ENCODE measurements at places on chromosomes 2 and 18.

DNA sequence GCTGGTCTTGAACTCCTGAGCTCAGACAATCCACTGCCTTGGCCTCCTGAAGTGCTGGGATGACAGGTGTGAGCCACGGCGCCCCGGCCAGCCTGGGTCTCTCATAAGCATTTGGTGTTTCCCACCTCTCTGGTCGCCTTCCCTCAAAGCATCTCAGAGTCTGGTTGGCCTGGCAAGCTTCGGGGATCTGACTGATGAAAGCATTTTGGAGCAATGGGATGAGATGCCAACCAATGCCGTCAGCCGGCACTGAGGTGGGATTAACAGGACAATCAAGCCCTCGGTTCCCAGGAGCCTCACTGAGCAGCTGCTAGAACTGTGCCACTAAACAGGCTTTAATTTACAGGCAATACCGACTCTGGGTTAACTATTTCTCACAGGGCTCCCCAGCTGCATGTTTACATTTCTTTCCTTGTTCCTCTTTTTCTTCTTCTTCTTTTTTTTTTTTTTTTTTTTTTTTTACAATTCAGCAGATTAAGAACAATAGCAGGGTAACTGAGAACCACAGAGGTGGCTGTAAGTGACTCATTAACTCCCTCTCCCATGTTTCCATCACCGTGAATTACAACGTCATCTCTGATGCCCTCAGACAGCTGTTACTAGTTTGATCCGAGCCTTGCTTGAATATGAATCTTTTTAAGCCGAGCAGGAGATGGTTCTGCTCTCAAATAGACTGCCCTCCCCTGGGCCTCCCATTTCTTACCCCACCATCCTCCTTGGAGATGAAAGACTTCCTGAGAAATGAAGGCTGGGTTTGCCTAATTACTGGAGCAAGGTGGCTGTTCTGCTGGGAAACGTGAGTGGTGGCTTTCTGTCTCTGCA is 37.9 kb downstream of the ODC1 start:
- DNase-seq: peak; percentile 22

DNA sequence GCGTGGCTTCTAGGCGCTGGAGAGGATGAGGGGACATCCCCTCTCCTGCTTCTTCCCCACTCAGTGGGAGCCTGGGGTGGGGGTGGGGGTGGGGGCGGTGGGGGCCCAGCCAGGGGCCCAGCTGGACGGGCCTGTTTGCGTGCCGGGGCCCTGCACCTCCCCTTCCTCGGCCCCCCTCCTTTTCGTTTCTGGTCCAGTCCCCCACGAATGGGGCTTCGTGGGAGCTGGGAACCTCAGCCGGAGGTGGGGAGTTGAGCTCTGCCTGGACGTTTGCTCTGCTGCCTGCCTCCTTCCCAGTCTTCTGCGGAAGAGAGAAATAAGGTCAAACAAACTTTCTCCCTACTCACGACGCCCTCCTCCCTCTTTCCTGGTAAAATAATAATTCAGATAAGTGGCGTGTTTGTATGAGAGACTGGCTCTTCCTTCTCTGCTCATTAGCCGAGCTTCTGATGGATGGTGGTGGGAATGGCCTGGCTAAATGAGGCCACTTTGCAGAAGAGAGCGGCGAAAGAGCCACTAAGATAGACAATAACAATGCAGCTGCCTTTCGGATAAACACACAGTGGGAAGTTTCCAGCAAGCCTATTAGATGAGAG is 782 bp downstream of the MTA3 start:
- no peak for DNase-seq

DNA sequence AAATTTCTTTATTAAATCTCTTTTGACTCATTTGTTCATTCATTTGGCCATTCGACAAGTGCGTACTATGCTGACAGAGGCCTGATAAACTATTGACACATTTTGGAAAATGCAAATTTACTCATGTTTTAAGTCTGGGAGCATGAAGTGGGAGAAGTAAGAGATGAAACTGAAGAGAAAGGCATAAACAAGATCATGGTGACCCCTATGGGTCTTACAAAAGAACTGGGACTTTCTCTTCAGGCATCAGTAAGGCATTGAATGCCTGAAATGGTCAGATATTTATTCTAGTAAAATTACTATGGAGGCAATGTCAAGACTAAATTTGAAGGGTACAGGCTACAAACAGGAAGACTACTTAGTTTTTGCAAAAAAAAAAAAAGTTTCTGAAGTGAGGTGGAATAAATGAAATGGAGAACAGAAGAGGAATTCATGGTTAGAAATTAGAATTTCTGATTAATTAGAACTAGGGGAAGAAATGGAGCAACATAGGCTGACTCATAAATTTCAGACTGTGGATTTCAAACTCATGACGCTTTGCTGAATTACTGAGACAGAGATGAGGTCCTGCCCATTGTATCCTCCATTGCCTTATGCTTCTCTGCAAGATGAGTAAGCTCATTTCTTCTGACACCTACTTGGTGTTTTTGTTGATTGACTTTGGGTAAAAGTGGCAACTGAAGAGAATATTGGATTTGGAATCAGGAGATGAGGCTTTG is 32.7 kb downstream of the VSNL1 start:
- no peak for DNase-seq

DNA sequence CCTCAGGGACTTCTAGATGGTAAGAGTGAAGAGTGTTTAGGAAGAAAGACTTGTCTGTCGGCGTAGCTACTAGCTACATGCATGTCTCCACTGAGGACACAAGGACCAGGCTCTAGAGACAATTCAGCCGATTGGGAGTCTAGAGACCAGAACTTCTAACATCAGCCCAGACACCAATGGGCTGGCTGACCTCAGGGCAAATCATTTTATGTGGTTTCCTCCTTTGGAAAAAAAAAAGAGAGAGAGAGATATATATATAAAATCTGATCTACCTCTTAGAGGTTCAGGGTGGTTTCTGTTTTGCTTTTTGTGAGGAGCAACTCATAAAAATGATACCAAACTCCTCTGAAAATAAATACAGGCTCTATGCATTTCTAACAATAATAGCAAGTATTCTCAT is 212.8 kb downstream of the BCL2 start:
- no peak for DNase-seq

DNA sequence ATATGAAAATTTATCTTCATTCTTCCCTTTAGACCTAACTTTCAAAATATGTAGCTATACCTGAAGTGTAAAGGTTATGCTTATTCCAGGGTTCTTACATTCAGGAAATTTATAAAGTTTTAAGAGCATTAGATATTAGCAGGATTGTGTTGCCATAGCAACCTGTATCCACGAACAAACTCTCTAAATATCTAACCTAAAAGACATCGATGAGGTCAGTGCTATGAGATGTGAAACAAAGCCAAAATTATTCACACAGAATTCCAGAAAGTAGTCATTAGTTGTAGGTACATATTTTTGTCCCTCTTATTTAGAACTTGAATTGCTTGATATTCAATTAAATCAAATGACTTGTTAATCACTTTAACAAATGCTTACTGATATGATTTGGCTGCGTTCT is 705.3 kb downstream of the SOCS6 start:
- DNase-seq: no peak

- peak; percentile 8 for DNase-seq
Measured at GRCh38 chr2:213122725-213123124, 28.7 kb downstream of the IKZF2 start.

DNA sequence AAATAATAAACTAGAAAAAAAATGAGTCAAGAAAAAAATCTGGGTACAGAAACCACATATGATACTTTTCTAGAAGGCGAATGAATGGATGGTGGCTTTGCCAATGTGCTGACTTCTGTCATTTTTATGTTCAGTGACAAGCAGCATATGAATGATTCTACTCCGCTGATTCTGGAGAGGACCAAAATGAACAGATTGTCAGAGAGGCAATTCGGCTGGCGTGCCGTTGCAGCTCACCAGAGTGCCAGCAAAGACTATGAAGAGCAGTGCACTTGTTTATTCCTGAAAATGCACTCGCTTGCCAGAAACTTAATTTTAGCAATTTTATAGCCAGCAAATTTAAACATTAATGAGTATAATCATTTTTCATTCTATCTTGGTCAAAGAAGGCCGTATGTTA is 105.9 kb upstream of the NYAP2 start:
- DNase-seq: no peak

DNA sequence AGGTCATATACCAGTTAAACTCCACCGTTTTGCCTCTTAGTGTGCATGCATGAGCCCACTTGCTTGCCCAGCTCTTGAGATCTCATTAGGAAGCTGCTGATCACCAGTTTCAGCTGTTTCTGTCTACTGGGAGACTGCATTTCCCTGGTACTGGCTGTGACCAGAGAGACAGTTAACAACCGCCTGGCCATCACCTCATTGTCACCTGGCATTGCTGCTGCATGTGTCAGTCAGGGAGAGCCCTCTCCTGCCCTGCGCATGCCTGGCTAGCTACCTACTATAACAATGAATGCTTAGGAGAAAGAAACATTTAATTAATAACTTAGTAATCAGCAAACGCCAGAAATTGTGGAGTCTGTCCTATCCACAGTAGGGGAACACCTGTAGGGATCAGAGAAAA is 265.8 kb upstream of the CYRIA start:
- no peak for DNase-seq

GRCh38 chr2:191617575-191617974 is 60.4 kb upstream of the NABP1 start:
- no peak for DNase-seq

GRCh38 chr2:257429-257828 is 6.4 kb downstream of the SH3YL1 start:
- no peak for DNase-seq

DNA sequence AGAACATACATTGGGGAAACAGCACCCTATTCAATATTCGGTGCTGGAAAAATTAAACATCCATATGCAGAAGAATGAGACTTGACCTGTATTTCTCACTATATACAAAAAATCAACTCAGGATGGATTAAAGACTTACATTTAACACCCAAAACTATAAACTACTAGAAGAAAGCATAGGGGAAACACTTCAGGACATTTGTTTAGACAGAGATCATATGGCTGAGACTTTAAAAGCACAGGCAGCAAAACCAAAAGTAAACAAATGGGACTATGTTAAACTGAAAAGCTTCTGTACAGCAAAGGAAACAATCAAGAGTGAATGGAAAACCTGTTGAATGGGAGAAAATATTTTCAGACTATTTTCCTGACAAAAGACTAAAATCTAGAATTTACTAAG is 1694.1 kb upstream of the CELF4 start:
- DNase-seq: no peak

- no peak for DNase-seq
Measured at GRCh38 chr2:26838121-26838906, 9.6 kb upstream of the DPYSL5 start.

GRCh38 chr2:206250041-206250897 is 24.2 kb upstream of the ZDBF2 start:
- no peak for DNase-seq

DNA sequence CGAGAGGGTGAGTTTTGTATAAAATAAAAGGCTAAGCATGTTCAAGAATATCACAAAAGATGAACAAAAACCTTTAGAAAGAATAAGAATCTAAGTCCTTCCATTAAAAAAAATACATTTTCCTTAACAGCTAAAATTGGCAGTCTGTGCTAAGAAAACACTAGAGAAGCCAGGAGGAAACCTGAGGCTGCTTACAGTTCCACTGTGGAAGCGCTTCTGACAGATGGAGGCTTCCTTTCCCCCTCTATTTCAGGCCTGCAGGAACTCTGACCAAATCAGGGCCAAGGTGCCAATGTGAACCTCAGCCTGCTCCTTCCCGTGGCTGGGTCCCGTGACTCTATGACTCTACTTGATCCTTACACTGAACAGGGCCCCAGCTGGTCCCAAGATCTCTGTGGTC is 108.1 kb upstream of the ARHGAP28 start:
- no peak for DNase-seq

DNA sequence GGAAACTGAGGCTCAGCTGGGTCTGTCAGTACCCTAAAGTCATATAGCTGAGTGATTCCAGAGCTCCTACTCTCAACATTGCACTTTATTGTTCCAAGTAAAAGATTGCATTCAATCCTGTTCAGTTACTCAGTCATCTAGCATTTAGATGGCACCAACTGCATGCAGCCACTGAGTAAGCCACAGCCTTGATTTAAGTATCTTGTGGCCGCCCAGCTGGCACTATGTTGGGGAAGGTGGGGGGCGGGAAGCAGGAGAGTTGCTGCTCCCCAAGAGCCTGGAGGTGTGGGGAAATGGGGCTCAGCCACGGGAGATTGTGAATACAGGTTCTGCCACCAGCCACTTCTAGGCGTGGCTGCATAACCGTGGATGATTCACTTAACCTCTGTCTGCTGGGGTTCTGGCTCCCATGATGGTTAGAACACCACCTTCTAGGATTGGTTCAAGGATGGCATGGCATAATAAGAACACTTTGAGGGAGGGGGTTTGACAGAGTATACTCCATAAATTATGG is 17.1 kb downstream of the ZFP36L2 start:
- DNase-seq: no peak

- DNase-seq: no peak
Measured at GRCh38 chr2:85909005-85909404, 20.2 kb upstream of the ST3GAL5 start.

DNA sequence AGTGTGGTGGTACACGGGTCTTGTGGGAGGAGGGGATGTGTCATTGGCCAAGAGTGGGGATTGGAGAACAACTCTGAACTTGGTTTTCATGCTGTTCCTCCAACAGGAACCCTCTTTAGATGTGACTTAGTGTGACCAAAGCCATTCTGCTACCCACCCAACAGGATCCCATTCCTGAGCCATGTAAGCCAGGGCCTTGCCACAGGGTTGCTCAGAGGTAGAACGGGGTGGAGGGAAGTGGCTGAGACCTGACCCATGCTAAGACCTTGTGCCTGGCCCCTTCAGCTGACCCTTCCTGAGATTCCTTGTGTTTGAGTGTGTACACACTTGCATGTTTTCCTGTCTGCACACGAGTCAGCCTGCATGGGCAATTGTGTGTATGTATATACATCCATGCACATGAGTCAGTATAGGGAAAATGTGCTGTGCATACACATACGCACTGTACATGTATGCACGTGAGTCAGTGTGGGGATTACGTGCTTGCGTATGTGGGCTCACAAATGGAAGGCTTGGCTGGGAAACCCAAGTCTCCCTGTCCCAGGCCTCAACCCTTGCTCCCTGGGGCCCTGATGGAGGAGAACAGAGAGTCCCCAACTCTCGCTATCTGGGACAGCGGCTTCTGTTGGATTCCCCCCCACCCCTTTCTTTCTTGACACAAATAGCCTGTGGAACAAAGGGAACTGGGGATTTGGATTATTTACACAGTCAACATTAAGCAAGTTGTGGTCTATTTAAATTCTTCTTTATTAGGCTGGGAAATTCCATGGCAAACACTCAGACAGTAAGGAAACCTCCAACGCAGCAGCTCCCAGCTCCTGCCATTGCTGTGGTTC is 339.8 kb downstream of the DYSF start:
- no peak for DNase-seq

GRCh38 chr2:181308766-181309515 is 148.2 kb upstream of the ITGA4 start:
- DNase-seq: no peak

All from NCI-H2107 (cell line).